ENCODE measurements at places on chromosomes 3 and 15.

GRCh38 chr3:116824208-116824607, 114.6 kb downstream of the TUSC7 start:
- DNase-seq = no peak

- DNase-seq = no peak
Observed at GRCh38 chr3:79314544-79314943, 453.3 kb downstream of the ROBO1 start.

DNA sequence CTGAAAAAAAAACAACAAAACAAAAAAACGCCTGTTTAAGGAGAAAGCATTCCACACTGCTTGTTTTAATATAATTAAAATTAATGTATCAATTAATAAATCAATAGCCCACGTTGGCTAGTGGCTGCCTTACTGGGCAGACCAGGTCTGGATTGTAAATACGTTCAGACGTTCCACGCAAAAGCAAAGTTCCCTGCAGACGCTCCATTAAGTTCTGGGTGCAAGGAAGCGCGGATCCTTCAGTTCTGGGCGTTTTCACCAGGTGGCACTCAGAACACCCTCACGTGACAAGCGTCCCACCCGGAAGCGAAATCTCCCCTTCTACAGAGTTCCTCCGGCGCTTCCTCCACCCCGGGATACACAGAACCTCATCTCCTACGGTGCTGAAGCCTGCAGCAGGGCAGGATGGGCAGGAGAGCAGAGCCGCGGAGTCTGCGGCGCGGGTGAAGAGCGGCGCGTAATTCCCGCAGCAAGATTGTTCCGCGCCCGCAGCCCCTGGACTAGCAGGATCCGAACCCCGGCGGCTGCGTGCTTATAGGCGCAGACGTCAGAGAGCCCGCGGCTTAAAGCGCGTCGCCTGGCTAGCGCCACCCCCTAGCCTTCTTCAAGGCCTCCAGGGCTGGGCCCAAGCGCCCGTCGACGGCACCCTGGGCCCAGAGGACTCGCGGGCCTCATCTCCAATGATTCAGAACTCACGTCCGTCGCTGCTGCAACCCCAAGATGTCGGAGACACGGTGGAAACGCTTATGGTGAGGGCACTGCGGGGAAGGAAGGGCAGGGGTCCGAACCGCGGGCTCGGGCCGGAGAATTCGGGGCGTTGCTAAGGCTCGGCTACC, at the start of gene SLC25A38:
TSS of gene SLC25A38 (plus strand) at position 326 of the 836 bp plus-strand sequence. CDS start at position 681, 355 bp downstream.
- DNase-seq = peak; percentile 87

DNA sequence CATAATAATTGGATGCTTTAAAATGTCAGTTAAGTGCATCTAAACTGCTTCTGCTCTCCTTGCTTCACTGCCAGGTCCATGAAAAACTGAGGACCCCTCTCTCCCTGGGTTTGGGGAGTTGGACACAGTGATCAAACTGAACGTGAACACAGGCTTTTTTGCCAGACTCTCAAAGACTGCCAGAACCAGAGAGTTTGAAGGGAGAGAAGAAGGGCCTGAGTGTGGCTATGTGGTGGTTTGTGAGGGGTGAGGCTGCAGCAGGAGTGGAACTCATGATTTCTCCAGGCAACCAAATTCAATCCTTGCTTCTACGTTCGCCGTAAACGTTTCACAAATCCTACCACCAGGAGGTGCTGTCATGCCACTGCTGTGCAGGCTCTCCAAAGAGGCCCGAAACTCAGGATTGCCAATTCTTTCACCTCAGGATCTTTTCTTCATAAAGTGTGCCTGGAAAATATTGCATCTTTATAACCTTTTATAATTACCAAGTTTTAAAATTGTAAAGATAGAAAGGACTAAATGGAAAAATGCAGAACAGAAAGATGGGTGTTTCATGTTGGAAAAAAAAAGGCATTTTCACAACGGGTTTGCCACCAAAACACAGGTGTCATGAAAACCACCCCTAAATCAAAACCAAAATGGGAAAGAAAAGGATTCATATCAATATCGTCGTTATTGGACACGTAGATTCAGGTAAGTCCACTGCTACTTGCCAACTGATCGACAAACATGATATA, 19.7 kb downstream of the TM4SF4 start:
- DNase-seq = no peak

DNA sequence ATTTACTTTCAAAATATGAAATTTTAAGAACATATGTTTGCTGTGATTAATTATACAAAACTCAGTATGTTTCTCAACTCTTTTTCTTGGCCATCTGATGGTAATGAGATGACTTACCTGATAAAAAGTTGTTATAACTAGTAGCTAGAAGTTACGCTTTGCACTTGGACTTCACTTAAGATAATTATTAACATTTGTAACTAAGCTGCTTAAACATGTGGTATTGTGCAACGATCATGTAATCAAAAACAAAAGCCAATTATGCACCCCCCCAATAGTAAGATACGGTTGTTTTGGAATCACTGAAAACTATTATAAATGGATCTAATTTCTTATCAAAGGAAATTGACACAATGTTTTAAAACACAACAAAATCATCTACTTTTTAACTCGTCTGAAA, 342.9 kb downstream of the CNTN3 start:
- DNase-seq = no peak

DNA sequence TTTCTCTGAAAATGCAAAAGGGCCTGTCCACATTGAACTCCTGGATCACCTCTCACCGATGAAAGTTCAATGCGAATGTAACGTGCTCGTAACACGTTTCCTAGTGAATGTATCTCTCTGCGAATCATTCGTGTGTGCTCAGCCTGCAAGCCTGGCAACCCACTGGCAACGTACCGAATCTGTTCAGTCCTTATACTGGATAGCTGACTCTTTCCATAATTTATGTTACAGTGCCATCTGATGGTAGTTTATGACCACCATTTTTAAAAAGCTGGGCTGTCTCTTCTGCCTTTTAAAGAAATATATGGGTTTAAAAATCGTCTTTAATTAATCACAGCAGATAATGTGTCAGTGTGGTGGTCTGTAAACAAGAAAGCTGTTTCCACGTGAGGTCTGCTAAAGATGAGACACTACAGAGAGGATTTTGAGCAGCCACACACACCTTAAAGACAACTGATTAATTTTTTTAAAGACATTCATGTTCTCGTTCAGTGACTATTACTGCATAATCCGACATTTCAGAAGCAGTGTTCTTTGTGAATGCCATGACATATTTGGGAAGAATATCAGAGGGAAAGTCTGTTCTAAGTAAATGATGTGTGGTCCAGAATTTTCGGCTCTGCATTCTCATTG, 69.4 kb upstream of the FOXP1 start:
- peak; percentile 65 for DNase-seq

DNA sequence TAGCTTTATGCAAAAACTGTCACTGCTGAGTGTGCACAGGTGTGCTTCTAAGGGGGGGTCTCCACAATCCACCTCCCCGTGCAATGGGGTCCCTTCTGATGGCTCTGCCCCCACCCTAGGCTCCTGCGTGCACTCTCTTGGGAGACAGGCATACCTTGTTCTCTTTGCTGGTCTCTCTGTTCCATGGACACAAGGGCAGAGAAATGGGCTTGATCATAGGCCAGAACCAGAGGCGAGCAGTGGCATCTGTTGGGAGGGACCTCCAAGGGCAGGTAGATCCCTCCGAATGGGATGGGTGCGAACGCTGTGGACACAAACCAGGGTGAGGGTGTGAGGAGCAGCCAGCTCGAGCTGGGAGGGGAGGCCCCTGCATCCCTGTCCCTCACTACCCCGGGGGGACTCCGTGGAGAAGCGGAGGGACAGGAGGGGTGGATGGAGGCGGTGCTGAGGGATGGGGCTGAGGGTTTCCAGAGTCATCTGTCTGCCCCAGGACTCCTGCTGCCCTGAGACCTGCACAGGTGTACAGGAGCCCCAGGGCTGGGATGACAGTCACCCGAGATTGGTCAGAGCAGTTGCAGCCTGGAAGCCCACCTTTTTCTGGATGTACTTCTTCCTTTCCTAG, 175.0 kb downstream of the KLF13 start:
- peak; percentile 26 for DNase-seq

DNA sequence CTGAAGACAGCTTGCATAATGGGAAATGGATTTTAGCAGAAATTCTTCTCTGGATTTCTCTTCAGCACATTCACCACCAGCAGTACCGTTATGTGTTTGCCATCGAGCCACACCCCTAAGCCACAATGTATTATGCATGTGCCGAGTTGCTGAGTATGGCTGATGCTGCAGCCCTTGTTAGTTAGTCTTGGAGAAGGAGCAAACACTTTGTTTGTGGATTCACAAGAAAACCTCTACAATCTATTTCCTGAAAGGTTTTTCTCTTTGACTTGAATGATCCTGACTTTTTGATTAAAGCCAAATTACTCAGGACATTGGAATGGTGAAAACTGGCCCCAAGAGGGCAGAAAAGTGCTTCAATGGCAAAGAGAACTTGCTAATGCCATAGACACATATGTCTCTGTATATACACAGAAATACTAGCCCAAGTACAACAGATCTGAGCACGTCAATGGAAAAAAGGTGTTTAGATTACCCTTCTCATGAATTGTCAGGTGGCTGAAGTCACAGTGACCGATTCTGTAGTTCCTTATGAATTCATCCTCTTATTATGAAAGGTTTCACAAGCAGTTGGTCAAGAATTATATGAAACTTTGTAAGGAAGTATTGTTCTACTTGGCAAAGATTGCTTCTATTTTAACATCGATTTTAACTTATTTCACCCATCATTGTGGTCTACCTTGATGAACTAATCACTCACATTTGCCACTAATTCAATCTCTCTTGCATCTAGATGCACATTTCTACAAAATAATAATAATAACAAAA, 103.0 kb downstream of the P3H2 start:
- DNase-seq = no peak

GRCh38 chr3:31503456-31503855, 29.3 kb upstream of the STT3B start:
- no peak for DNase-seq

DNA sequence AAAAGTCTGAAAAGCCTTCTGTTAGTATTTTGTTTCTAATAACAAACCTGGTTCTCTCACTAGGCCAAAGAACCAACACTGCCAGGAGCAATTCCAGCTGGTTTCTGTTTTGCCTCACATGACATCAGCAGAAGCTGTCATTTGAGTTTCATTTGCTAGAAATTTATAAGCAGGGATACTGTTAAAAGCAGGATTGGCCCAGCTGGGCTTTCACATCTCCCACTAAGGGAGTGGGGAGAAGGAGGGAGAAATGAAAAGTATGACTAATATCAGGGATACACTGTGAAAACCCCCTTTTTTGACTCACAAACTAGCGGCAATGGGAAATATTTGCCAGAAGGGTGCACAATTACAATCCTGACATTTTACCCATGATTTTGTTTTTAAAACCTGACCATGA, 5.3 kb downstream of the CCDC80 start:
- no peak for DNase-seq

DNA sequence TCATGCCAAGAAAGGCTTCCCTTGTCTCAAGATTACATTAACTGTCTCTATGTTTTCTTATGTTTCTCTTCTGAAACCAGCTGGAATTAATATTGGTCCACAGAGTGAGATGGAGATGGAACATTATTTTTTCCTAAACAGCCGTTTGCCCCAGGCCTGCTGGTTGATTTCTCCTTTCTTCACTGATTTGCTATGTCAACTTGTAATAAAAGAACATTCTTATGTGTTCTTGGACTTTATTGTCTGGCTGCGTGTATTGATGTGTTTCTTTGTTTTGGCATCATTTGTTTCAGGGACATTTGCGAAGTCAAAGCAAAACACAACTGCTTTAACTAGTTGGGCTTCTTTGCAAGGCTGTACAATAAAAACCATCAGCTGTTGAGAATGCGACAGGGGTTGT, 168.5 kb downstream of the FAM43A start:
- DNase-seq = no peak

GRCh38 chr3:135637013-135637412, 328.5 kb upstream of the PPP2R3A start:
- no peak for DNase-seq

DNA sequence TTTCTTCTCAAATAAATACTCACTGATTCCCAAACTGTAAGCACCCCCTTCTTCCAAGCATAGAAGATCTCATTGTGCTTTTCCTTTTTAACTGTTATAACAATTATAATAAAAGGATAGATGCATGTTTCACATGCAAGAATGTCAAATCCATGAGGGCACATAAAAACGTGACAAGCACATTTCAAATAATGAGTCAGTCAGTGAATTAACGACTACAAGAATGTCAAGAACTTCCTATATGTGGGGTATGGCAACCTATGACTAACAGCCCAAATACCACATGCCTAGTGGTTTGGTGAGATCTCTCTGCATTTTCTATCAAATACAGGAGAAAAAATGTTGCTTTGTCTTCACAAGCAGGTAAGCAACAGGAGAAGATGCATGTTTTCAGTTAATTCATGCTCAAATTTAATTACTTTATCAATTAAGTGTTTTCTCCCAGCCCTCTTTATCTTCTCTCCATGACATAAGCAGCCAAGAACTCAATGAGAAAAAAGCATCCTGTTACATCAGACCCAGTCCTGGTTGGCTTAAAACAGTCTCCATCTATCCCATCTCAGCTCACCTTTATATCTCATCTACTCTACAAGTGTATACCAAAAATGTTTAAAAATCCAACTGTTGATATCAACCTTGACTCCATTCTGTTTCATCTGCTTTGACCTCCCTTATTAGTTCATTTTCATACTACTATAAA, 181.5 kb upstream of the LMCD1 start:
- no peak for DNase-seq

GRCh38 chr15:53974121-53974520, 4.1 kb upstream of the UNC13C start:
- no peak for DNase-seq

GRCh38 chr3:127394031-127394430, 106.2 kb upstream of the PRR20G start:
- DNase-seq = no peak

- no peak for DNase-seq
Observed at GRCh38 chr3:190094160-190094718, 26.5 kb downstream of the P3H2 start.

- DNase-seq = no peak
Observed at GRCh38 chr3:77186728-77187127, 146.8 kb downstream of the ROBO2 start.

- no peak for DNase-seq
Observed at GRCh38 chr3:186178412-186178811, 69.5 kb upstream of the ETV5 start.

DNA sequence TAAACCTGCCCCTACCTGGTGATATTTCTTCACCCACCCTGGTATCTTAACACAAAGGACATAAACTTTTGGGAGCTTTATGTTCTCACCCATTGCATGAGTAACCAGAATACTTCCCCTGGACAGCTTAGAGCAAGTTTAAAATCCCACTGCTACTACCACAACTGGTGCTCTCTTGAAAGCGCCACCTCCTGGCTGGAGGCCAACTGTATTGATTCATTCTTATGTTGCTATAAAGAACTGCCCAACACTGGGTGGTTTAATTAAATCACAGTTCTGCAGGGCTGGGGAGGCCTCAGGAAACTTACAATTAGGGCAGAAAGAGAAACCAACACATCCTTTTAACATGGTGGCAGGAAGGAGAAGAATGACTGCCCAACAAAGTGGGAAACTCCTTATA, 592.4 kb downstream of the EPHA3 start:
- no peak for DNase-seq

DNA sequence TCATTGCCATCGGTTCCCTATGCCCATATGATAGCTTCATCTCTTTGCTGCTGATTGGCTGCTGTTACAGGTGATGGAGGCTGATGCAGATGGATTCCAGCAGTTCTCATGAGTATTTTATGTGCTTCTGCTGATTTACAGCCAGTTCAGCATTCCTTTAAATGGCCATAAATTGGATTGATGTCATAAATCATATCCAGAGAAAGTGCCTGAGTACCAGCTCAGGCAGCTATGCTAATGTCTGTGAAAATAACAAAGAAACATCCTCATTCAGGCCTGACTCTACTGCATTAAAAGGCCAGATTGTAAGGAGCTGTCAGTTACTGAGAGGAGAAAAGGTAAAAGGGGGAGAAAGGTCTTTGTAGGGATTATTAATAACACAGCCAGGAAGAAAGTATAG, 756.8 kb downstream of the IGSF11 start:
- no peak for DNase-seq

All from right lobe of liver (tissue), 6 donors.